ENCODE measurements at places on chromosomes 7 and 10.

DNA sequence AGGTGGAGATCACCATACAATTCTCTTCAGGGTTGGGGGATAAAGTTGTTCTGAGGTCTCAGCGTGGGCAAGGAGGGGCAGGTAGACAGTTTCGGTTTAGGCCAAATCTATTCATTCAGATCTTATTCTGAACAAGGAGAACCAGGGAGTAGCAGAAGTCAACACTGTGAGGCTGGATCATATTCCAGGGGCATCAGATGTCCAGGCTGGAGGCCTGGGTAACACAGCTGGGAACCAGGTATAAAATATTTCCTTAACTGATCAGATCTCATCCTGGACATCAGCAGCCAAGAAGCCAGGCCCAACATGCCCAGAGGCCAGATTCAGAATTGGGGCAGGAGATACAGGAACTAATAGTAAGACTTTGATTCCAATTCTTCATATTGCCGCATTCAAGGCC, 19.2 kb upstream of the FLNC start:
- DNase-seq: no peak

- DNase-seq: no peak
Measured at GRCh38 chr7:150973571-150974451, 4.3 kb downstream of the KCNH2 start.

DNA sequence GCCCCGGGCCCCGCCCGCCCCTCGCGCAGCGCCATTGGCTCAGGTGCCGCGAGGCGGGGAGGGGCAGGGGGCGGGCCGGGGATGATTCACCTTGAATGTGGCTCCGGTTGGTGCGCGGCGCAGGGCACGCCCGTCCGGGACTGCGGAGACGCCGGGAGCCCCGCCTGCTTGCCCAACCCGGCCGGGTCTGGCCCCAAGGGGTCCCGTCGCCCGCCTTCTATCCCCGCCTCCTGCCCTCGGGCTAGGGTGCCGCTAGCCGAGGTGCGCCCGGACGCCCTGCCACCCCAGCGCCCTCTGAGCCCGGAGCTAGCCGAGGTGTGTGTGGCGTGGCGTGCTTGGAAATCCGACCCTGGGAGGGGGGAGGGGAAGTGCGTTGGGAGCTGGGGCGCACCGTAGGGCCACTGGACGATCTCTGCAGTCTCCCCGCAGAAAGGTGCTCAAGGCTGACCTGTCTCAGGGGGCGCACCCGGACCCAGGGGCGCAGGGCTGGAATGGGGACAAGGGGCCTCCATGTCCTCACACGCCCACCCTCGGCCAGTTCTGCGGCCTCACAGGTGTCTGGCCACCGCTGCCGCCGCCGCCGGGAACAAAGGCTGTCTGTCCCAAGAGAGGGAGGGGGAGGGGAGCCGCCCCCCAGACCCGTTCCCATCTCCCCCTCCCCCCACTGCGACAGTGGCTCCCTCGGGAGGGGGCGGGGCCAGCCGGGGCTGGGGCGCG, 168.9 kb downstream of the NRF1 start:
- peak; percentile 30 for DNase-seq

- no peak for DNase-seq
Measured at GRCh38 chr10:126977216-126977615, 72.0 kb downstream of the DOCK1 start.

DNA sequence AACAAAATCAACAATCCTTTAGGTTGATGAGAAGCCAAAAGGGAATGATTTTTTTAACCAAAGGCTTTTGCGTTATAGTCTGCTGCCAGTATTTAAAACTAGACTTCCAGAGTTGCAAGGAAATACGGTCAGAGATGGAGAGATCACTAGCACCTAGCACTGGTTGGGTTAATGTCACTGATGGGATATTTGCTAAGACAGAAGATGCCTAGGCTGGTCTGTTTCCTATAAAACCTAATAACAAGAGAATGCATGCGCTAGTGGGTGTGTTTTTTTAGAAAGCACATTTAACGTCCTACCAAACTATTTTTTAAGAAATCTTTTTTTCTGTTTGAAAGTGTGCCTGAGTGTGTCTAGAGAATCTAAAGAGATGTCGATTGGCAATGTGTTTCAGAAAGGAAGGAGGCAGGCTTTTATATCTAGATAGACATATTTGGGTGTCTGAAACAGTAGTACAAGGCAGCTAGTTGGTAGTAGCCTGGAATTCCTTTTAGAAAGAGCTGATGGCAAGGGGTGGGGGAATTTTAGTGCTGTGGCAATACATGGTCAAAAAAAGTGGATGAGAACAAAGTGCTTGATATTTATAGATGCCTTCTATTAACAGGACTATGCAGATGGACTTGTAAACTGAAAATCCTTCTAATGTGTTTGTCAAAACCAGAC, 863 bp downstream of the CALD1 start:
- DNase-seq: no peak

GRCh38 chr10:69348816-69349541, 67.7 kb downstream of the TACR2 start:
- DNase-seq: no peak

DNA sequence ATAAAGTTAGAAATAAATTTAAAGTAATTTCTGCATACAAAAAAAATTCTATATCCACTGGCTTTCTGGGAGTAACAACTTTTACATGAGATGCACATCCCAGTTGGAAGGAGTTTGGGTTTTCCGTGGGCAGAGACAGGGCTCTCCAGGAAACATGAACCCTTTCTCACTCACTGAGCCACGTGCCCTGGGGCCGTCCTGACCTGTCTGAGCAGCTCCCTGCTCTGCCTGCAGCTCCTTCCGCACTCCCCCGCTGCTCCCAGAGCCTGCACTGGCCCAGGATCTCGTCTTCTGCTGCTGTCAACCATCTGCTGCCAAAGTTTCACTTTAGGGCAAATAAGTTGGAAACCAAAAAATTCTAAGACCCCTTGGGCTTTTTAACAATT, 169.1 kb downstream of the DIP2C start:
- DNase-seq: no peak

GRCh38 chr7:95977994-95978393, 205.6 kb downstream of the DYNC1I1 start:
- no peak for DNase-seq

- no peak for DNase-seq
Measured at GRCh38 chr7:81268551-81268950, 349.7 kb upstream of the SEMA3C start.

GRCh38 chr10:132453470-132453861, 56.5 kb downstream of the PWWP2B start:
- no peak for DNase-seq

DNA sequence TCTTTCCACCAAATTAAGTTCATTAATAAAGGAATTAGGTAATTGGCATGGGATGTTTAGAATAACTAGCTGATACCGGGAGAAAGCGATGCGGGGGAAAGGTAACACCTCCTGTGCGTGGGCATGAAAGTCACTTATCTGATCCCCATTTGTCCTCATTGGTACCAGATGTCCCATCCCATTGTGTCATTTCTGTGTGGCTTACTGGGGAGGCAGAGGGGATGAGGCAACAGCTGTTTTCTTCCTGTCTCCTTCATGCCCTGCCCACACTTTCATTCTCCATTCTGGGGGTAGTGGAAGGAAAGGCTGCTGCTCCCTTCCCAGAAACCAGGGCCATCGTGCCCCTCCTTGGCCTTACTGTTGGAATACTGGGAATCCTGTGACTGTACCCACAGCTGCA, 27.1 kb downstream of the EEPD1 start:
- DNase-seq: no peak

DNA sequence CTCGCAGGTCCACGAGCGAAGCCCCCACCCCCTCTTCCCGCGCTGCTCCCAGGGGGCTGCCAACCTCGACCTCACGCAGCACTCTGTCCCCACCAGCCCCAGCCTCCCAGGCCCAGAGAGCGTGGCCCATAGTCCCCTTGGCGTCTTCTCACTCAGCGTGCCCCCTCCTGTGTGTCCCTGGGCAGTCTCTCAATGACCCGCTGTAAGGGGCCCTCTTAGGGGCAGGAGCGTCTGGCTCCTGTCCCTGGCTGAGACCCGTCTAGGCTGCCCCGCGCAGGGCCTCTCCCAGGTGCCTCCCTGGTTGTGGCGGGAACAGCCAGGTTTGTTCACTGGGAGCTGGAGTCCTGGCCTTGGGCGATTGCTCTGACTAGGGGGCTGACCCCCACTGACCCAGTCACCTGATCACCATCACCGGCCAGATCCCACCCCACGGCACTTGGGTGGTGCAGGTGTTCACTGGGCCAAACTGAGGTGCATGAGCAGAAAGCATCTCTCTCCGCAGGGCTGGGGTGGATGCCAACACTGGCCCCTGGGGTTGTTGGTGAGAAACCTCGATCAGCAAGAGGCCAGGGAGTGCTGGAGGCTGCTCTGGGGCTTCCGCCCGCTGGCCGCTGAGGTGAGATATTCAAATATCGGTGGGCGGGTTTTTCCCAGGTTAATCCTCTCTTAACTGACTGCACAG, 12.6 kb upstream of the WDFY4 start:
- no peak for DNase-seq

DNA sequence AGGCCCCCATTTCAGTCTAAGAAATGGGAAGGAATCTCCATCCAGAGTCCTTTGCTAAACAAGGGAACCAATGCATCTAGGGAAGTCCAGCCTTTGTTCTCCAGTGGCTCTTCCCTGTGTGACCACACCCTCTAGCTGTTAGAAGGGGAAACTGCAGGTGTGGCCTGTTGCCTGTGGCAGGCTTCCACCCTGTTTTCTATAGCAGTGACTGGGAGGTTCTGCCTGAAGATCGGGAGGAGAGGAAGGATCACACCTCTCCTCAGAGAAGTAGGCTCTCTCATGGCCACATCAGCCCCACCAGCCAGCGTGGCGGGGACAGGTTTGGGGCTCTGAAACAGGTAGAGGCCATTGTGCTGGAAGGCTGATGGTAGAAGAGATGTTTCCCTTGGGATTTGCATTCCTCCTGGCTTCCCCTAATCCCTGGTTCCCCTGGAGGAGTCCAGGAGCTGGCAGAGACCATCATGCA, 47.7 kb upstream of the TRIM8 start:
- DNase-seq: no peak

DNA sequence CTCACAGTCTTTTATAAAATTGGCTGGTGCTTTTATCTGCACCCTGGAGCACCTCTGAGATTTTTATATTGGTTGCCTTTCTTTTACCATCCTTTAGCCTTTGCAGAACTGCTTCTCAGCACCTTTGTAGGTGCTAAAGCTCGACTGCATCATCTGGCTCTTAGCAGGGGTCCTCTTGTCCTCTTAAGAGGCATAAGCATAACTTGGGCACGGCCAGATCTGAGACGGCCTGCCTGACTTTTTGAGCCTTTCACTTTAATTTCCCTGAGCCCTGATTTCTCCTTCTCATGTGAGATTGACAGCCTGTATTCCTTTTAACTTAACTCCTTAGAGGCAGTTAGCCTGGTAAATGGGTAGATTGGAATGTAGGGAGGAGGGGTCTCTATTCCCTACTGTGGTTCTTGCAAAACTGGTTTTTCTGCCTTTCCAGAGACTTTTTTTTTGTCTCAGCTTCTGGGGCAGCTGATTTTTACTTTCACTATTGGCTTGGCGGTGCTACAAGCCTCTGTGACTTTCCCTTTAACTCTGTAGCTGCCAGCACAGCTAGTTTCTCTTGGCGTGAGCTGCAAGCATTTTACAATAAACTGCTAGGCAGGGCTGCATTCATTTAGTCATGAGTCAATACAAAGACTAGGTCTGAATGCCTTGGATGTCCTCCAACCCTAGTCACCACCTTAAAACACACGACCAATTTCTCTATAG, 24.0 kb downstream of the ZPBP start:
- no peak for DNase-seq

GRCh38 chr10:113651898-113652297, 11.9 kb downstream of the NRAP start:
- no peak for DNase-seq

DNA sequence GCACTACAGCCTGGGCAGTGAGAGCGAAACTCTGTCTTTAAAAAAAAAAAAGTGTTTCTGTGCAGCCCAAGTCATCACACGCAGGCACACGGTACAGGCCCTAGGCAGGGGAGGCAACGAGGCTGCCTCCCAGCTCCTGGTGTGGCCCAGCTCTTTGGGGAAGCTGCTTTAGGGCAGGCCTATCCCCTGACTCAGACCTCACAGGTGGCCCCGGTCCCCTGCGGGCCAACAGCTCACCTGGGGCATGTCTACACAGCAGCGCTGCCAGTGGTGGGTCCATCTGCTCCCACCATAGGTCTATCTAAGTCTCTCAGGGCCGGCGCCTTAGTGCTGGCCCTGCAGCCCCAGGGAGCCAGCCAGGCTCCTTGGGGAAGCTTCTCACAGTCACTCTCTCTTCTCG, 31.4 kb downstream of the ZAN start:
- no peak for DNase-seq

All from stimulated activated CD4-positive, alpha-beta T cell treated with anti-CD3 and anti-CD28 coated beads, Interleukin-15, amount 100 ng/mL, for 1 hour (primary cell).